ENCODE measurements at places on chromosomes 7 and 10.

GRCh38 chr7:103727982-103728610 is 261.4 kb downstream of the RELN start:
- no peak for DNase-seq

- DNase-seq, result no peak
Measured at GRCh38 chr7:112798274-112799159, 8.3 kb upstream of the TMEM168 start.

- no peak for DNase-seq
Measured at GRCh38 chr7:39808796-39809481, 141.1 kb upstream of the CDK13 start.

GRCh38 chr10:24617771-24618396 is 105.8 kb downstream of the ARHGAP21 start:
- peak; percentile 9 for DNase-seq

- DNase-seq, result no peak
Measured at GRCh38 chr7:29639886-29640595, 76.4 kb downstream of the PRR15 start.

DNA sequence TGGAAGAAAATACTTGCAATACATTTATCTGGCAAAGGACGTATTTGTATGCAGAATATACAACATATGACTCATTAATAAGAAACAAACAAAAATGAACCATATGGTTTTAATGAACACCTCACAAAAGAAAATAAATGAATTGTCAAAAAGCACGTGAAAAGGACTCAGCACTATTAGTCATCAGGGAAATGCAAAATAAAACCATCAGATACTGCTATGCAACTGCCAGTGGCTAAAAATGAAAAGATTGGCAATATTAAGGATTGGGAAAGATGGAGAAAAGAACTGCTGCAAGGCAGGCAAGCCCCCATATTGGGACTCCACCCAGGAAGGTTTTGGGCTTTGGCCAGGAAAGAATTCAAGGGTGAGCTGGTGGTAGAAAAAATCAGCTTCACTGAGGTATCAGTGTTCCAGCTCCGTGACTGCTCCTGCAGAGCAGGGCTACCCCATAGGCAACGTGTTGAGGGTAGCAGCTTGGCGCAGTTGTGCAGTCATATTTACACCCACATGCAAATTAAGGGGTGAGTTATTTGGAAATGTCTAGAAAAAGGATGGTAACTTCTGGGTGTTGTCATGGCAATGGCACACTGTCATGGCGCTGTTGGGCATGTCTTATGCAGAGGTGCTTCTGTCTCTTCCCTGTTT is 72.7 kb downstream of the CUBN start:
- no peak for DNase-seq

DNA sequence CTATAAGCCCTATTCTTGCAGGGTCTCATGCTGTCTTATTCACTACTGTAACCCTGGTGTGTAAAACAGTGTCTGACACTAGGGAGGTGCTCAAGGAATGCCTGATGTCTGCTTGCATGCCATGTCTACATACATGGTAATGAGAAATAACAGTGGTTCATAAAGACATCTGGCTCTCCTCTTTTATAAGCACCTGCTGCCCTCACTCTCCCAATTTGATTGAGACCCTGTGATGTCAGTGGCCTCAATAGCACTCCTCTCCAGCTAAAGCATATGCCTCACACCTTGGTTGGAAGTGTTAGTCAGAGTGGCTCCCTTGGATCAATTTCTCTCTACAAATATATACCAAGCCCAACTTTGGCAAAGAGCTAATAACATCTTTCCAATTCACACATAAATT is 30.6 kb downstream of the ANK3 start:
- DNase-seq, result no peak

- DNase-seq, result no peak
Measured at GRCh38 chr7:141928146-141928844, 12.1 kb downstream of the OR9A4 start.

DNA sequence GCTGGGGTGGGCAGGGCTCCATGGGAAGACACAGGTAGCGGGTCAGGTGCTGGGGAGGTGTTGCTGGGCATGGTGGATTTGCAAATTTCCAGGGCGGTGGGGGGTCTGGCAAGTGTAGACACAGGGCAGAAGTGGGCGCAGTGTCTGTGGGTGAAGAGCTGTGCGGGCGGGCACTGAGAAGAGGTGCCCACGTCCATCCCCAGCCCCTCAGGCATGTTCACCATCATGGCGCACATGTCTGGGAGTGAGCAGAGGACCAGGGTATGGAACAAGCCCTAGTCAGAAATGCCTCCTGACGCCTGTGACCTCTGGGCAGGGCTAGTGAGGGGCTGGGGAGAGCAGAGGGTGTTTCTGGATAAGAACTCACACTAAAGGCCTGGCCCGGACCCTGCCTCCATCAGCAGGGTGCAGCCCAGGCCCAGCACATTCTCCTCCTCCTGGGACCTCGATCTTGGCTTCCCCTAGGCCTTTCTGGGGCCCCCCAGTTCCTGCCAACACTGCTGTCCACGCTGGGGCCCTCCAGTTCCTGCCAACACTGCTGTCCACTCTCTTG is 612.9 kb downstream of the PTPRN2 start:
- DNase-seq, result no peak

DNA sequence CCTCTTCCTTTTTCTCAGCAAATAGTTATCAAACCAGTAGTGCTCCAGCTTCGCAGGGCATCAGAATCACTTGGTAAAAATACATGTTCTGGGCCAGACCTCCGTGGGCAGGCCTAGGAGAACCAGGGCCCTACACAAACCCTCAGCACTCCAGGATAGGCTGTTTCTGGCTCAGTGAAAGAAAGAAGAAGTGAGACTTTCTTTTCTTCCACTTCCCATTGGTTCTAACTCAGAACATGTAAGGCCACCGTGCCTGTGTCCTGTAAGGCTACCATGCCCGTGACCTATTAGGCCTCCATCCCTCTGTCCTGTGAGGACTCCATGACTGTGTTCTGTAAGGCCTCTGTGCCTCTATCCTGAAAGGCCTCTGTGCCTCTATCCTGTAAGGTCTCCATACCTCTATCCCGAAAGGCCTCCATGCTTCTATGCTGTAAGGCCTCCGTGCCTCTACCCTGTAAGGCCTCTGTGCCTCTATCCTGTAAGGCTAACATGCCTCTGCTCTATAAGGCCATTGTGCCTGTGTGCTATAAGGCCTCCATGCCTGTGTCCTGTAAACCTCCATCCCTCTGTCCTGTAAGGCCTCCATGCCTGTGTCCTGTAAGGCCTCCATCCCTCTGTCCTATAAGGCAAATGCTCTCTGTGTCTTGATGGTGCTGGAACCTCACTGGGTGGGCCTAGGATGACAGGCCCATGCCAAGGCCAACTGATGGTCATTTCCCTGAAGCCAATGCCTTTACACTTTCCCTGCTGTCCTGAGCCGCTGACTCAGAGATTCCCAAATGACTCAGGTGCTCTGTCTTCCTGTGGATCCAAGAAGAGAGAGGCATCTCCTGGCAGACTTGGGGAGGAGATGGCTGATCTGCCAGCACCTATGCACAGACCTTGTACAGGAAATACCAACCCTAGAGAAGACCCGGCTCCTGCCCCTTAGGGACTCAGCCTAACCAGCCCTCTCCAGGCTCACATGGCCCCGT is 96.6 kb upstream of the CACUL1 start:
- no peak for DNase-seq

DNA sequence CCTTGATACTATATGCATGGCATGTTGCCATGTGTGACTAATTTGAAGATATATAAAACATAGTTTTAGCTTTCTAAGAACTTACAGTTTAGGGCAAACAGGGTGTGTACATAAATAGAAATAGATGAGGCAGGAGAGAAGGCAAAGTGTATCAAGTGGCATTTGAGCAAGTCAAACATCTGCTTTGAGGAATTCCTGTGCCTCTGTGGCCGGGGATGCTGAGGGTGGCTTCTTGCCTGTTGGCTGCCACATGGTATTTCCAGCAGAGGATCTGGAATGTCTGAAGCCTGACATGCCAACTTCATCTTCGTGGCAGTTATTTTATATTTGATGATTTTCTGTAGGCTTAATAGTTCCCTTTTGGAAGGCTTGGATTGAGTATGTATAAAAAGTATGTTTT is 6.0 kb downstream of the SSBP1 start:
- DNase-seq, result no peak

DNA sequence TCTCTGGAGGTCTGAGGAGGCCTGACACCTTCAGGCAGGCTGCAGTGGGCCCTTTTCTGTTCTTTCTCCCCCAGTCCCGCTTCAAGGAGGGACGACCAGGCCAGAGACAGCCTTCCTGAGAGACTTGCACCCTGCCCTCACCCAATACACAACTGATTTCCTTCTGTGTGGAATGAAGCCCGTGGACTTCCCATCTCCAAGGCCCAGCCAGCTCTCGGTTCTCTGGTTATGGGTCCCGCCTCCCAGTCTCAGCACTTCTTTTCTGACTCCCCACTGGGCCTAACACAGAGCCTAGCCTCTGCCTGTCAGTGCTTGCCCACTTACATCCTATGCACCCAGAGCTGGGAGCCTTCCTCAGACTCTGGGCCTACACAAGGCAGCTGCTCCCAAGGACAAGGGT is 24.1 kb upstream of the ADCYAP1R1 start:
- DNase-seq, result no peak

DNA sequence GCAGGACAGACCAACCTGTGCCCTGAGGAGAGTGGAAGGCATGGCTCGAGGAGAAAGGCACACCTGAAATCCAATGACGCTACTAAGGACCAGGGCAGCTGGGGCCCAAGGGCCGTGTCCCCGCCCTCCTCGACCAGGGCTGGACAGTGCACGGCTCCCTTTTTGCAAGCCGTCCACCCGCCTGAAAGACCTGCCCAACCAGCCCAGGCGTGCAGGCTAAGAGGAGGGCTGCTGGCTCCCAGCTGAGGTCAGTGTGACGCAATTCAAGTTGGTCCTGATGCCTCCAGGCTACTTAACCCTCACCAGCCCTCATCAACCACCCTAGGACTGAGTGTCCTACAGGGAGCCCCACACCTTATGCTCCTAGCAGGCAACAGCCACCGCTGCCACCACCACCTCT is 69.3 kb downstream of the DLG5 start:
- no peak for DNase-seq

DNA sequence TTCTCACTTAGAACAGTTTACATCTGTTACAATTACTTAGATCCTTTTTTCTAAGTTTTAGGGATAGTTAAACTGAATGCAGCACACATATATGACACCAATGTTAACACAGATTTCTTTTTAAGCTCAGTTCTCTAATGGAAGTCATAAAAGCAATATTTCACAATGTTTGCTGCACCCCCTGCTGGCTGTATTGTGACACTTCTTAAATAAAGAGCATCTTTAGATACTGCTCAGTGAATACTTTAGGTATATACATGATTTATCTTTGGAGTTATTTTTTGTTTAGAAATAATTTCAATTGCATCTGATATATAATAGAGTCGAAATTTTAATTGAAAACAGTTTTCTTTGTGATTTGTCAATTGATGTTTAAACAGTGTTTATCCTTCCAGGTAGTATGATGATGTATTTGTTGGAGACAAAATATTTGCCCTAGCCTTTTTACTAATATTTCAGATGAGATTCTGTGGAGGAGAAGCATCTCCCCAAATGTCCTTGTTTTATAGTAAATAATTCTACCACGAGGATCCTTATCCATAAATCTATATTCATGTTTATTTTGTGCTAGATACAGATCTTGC is 174.4 kb downstream of the ST7 start:
- DNase-seq, result peak; percentile 45

GRCh38 chr7:71682841-71683781 is 551.2 kb downstream of the GALNT17 start:
- no peak for DNase-seq

- peak; percentile 93 for DNase-seq
Measured at GRCh38 chr7:155298834-155299534, 1.3 kb downstream of the INSIG1 start.

GRCh38 chr7:41170466-41170865 is 532.4 kb downstream of the INHBA start:
- no peak for DNase-seq

DNA sequence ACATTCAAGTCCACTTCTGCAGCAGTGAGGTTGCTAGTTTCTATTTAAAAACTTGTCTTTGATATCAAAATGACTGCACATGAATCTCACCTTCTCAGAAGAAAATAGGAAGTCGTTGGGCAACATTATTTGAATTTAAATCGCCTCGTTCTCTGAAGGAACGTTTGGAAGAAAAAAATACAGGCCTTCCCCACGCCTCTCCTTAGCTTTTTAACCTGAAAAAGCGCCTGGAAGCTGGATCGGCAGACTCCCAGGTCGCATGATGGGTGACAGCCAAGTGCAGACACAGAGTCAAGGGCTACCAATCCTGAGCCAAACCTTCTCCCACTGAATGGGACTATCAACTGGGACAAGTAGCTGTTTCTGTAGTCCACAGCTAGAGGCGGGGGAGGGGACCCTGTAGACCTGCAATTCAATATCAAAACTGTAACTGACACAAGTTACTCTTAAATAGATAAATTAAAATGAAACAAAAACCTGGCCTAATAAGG is 2.2 kb downstream of the FAM53B start:
- peak; percentile 49 for DNase-seq

GRCh38 chr7:94907026-94907810 is at the start of gene PPP1R9A:
Gene PPP1R9A, plus strand, starts transcription at chr7:94907594. Its CDS starts 2,520 bp downstream, at chr7:94910114.
- DNase-seq, result no peak

GRCh38 chr10:28734938-28735759 is 57.8 kb downstream of the BAMBI start:
- no peak for DNase-seq

DNA sequence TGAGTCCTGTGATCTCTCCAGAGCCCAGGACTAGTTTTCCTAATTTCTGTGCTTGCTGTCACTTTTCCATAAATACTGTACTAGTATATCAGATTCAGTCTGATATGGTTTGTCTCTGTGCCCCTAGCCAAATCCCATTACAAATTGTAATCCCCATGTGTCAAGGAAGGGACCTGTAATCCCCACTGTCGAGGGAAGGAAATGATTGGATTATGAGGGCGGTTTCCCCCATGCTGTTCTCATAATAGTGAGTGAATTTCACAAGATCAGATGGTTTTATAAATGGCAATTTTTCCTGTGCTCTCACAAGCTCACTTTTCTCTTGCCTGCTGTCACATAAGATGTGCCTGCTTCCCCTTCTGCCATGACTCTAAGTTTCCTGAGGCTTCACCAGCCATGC is 54.8 kb upstream of the IFRD1 start:
- DNase-seq, result no peak

DNA sequence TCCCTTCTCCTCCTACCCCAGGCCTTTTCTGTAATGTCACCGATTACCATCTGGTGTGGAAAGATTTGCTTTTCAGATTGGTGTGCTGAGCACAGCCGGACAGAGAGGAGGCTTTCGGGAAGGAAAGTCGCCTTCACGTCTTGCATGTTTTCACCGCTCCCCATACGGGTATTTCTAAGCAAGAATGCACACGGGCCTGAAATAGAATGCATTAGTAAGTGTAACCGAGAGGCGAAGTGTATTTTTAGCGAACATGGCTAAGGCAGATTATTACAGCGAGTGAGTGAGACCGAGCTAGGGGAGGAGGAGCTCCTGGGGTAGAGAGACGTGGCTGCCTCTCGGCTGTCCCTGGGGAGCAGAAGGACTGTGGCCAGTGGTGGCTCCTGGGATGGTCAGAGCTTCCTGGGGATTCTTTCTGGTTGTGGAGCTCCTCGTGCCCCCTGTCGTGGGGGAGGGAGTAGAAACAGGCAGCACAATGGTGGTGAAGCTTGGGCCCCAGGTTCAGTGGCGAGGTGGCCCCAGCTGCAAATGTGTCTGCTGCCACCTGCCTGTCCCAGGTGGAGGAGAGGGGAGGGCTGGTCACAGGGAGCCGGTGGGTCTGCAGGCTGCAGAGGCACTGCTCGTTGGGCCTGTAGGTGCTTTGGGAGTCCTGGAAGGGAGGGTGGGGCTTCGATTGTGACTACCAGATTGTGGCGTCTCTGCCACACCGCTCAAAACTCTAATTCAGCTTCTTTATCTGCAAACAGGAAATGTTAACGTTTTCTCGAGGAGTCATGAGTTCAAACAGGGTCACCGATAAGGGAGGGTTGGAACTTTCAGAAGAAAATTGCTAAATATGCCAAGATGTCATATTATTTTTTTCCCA is 135.8 kb downstream of the CAMK1D start:
- peak; percentile 11 for DNase-seq
